ENCODE measurements at places on chromosomes 6 and 20. TPM values are rescaled to one million over a fixed set of nuclear protein-coding genes. Genes with fewer than 3 reads are reported as not detected.

- DNase-seq, result no peak
Measured at GRCh38 chr20:44448753-44449546, 26.7 kb upstream of the TTPAL start.

- no peak for DNase-seq
Measured at GRCh38 chr6:11009353-11009752, 34.8 kb downstream of the ELOVL2 start.

GRCh38 chr6:31906122-31906521 is 4.2 kb upstream of the ZBTB12 start:
- DNase-seq, result no peak

DNA sequence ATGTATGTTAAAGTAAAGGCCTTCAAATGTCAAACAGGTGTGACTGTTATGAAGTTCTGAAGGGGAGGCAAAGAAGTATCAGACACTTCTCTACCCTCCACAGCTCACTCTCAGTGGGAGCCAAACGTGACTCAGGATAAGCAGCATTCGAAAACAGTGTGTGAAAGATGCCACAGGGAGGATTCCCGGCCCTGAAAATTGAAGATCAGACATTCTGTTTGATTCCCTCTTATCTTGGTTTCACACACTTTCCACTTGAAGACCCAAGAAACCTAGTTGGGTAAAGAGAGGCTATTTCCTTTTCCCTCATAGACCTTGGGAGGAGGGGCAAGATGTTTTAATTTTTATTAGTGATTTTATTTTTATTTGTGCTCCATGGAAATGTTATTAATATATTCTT is 164.2 kb upstream of the SUPT3H start:
- no peak for DNase-seq

GRCh38 chr20:35003211-35004031 is 47.8 kb downstream of the MYH7B start:
- no peak for DNase-seq

GRCh38 chr6:135261872-135262725 is 81.0 kb downstream of the MYB start:
- DNase-seq, result no peak

- no peak for DNase-seq
Measured at GRCh38 chr20:64035933-64036345, at the start of gene C20orf204. Gene C20orf204, plus strand, starts transcription at chr20:64036182. Its CDS starts 142 bp downstream, at chr20:64036324.

- DNase-seq, result no peak
Measured at GRCh38 chr6:6997263-6998193, 110.2 kb upstream of the RREB1 start.

GRCh38 chr6:4973415-4973814 is 30.4 kb downstream of the RPP40 start:
- DNase-seq, result no peak

DNA sequence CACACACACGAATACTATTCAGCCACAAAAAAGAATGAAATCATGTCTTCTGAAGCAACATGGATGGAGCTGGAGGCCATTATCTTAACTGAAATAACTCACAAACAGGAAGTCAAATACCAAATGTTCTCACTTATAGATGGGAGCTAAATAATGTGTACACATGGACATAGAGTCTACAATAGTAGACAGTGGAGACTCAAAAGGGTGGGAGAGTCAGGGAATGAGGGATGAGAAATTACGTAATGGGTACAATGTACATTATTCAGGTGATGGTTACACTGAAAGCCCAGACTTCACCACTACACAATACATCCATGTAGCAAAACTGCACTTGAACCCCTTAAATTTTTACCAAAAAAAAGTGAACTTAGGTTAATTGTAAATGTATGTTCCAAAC is 160.4 kb downstream of the TASP1 start:
- no peak for DNase-seq

GRCh38 chr6:4344317-4344899 is 209.0 kb upstream of the ECI2 start:
- DNase-seq, result no peak

- no peak for DNase-seq
Measured at GRCh38 chr6:25192590-25193459, 86.3 kb upstream of the CARMIL1 start.

- DNase-seq, result no peak
Measured at GRCh38 chr6:151324488-151324825, 66.9 kb downstream of the ZBTB2 start.

GRCh38 chr6:70289299-70289698 is 13.6 kb downstream of the COL9A1 start:
- DNase-seq, result no peak

- DNase-seq, result no peak
Measured at GRCh38 chr20:38194971-38195504, 30.0 kb upstream of the TGM2 start.

- no peak for DNase-seq
Measured at GRCh38 chr20:44830995-44831394, 20.6 kb upstream of the RIMS4 start.

DNA sequence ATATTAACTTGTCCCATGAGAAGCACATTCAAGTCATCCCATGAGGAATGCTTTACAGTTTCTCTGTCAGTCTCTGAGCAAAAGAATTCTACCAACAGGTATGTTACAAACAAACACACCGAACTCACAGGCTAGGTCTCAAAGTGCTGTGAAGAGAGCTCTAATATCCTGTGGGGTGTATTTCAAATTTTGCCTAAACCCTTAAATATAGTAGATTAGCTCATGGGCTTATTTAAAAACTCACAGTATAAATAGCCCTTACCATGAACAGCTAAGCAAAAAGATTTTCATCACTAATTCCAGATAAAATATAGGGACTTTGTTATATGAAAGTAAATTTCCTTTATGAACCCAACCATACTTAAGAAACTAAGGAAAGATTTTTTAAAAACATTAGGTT is 77.8 kb downstream of the FILIP1 start:
- DNase-seq, result no peak

DNA sequence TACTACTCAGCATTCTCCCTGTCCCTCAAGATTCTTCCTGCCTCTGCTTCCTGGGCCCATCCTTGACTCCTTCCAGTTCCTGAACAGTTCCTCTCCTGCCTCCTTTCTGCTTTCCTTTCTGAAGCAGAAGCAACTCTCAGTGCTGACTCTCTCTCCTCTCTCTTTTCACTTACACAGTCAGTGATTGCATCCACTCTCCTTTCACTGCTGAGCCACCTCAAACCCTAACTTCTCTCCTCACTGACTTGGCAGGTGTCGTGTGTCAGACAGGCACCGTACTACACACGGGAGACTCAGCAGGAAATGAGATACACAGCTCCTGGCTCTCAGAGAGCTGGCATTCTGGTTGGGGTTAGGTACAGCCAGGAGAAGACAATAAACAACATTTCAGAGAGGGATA is 5.6 kb downstream of the ABHD16A start:
- no peak for DNase-seq

The DHX35 gene
- 14.1 TPM for total RNA-seq

The C20orf202 gene
- 1.2 TPM for total RNA-seq

The ADAT2 gene
- total RNA-seq, result 19.7 TPM

The MDFI gene
- 36.7 TPM for total RNA-seq

The SLC2A10 gene
- total RNA-seq, result 25.9 TPM

The PDE7B gene
- 18.4 TPM for total RNA-seq

The PHF3 gene
- 63.8 TPM for total RNA-seq

All from ureter (tissue), 1 donor.